ENCODE measurements at places on chromosomes 2 and 18.

DNA sequence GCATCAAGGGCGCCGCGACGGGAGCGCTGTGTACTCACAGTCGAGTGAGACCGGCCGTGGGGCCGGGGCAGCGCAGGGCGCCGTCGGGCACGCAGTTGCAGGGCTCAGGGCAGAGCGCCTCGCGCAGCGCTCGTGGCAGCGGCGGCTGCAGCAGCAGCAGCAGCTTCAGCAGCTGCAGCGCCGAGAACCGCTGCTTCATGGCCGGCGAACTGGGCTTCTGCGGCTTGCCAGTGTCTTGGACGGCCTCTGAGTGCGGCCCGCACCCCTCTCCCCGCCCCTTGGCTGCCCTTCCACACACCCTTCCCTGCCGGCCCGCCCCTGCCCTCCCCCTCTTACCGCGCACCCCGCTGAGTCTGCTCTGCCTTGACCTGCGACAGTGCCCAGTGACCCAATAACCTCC is at the start of gene LHCGR:
LHCGR (minus strand) TSS at position 252 of the 400 bp plus-strand sequence; CDS start at position 199, 53 bp downstream.
- DNase-seq: peak; percentile 6
- no peak within 1 kb of the TSS for H3K4me3 ChIP-seq
- H3K27me3 ChIP-seq: no peaks in the 10 kb centered on the region

DNA sequence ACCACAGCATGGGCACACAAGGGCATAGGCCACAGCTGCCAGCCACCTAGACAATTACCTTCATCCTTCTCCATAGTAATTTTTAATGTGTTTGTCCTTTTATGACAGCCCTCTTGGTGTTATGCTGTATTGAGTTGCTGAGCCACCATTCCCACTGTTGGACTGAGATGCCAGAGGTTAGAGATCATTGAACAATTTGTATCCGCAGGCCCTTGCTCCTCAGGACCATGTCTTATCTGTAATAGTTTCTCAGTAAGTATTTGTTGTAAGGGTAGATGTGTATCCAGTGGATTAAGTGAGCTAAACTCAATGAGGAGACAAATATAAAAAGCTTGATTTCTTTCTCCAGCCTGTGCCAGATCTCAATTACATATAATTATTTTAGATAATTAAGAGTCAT is 832.8 kb upstream of the ID2 start:
- no peak overlapping the region for H3K27ac ChIP-seq
- H3K4me3 ChIP-seq: no peak overlapping the region
- H3K4me1 ChIP-seq: peaks cover 8% of the 10 kb centered on the region
- H3K27me3 ChIP-seq: no peaks in the 10 kb centered on the region
- no peak for DNase-seq

DNA sequence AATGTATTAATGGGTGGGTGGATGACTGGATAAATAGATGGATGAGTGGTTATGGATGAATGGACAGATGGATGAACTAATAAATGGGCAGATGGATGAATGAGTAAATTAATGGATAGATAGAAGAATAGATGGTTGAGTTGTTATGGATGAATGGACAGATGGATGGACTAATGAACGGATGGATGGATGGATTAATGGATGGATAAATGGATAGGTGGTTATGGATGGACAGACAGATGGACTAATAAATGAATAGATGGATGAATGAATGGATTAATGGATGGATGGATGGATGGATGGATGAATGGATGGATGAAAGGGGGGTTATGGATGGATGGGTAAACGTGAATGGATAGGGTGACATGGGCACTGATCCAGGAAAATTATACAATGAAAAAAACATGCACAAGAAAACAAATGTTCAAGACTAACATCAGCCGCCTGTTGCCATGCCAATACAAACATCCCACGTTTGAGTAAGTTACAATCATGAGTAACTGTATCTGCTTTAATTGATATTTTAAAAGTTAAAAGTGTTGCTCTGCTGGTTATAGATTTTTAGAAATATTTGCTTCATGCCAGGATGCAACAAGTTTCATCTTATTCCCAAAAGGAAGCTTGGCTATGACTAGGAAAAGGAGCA is 20.8 kb downstream of the PXDN start:
- H3K27ac ChIP-seq: no peak overlapping the region
- DNase-seq: no peak

GRCh38 chr2:118880501-118880900 is 33.1 kb upstream of the EN1 start:
- H3K27me3 ChIP-seq: no peaks in the 10 kb centered on the region
- H3K4me3 ChIP-seq: no peak overlapping the region
- no peak overlapping the region for H3K27ac ChIP-seq
- DNase-seq: no peak

- DNase-seq: no peak
- H3K27me3 ChIP-seq: no peaks in the 10 kb centered on the region
- no peak overlapping the region for H3K4me3 ChIP-seq
- no peaks in the 10 kb centered on the region for H3K4me1 ChIP-seq
- H3K27ac ChIP-seq: no peak overlapping the region
- H3K36me3 ChIP-seq: peaks cover 2% of the 10 kb centered on the region
Observed at GRCh38 chr18:32310101-32310500, 120.3 kb downstream of the MEP1B start.

- peaks cover 78% of the 10 kb centered on the region for H3K4me1 ChIP-seq
- H3K27me3 ChIP-seq: no peaks in the 10 kb centered on the region
- no peaks in the 10 kb centered on the region for H3K36me3 ChIP-seq
- peak; percentile 52 for DNase-seq
- peak overlapping the region; percentile 29 for H3K27ac ChIP-seq
Observed at GRCh38 chr2:26710743-26711456, 18.4 kb downstream of the KCNK3 start.

DNA sequence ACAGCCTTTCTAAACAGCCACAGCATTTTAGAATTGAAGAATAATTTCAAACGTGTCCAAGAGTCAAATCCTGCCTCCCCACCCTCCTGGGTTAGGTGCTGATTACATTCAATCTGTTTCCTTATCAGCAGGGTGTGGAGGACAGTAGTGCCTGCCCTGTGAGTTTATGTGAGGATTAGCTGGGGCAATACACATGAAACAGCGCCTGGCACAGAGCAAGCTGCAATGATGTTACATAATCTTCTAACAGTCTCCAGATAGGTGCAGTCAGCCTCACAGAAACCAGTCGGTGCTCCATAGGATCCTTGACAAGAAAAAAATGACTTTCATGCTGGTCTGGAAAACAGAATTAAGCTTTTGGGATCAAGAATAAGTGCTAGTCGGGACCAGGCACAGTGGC is 91.7 kb upstream of the ITGA6 start:
- H3K27ac ChIP-seq: peak overlapping the region; percentile 70
- H3K36me3 ChIP-seq: no peaks in the 10 kb centered on the region
- DNase-seq: peak; percentile 25
- no peak overlapping the region for H3K4me3 ChIP-seq

- DNase-seq: no peak
- no peaks in the 10 kb centered on the region for H3K27me3 ChIP-seq
- no peaks in the 10 kb centered on the region for H3K36me3 ChIP-seq
- no peaks in the 10 kb centered on the region for H3K4me1 ChIP-seq
- H3K27ac ChIP-seq: no peak overlapping the region
- no peak overlapping the region for H3K4me3 ChIP-seq
Observed at GRCh38 chr2:100621371-100621951, 58.7 kb downstream of the PDCL3 start.

GRCh38 chr2:186605041-186605440 is 15.2 kb downstream of the ITGAV start:
- no peaks in the 10 kb centered on the region for H3K36me3 ChIP-seq
- peak overlapping the region; percentile 51 for H3K27ac ChIP-seq
- DNase-seq: no peak
- H3K4me1 ChIP-seq: peaks cover 44% of the 10 kb centered on the region
- H3K27me3 ChIP-seq: no peaks in the 10 kb centered on the region

- H3K4me1 ChIP-seq: peaks cover 20% of the 10 kb centered on the region
- DNase-seq: no peak
- no peaks in the 10 kb centered on the region for H3K36me3 ChIP-seq
- H3K27me3 ChIP-seq: no peaks in the 10 kb centered on the region
Observed at GRCh38 chr2:75545922-75546321, 14.8 kb downstream of the EVA1A start.

DNA sequence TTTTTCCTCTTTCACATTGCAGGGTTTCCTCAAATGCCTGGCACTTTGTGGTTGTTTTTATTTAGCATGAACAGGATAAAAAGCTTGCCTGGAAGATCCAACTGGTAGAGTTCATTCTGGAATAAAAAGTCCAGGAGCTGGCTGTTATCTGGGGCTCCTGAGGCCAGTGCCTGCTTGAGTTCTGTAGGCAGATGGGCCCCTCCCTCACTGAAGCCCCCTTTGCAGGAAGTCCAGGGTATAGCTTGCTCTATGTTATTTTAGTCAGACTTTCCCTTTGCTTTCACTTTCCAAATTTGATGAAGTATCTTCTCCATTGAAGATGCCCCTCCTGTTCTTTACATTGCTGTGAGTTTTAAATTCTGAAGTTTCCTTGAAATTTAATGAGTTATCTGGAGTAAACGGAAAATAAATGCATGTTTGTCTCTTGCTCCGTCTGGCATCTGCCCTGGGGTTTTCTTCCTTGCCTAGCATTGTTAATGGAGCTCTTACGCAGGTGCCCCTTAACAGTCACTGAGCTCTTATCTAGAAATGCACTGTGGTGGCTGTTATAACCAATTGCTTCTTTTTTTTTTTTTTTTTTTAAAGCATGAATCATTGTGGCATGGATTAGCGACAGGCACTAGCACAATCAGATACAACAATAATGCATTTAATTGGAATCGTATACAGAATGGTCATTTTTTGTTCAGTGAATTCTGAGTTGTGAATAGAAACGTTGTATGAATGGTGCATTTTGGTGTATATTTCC is 27.0 kb upstream of the LPIN1 start:
- H3K4me1 ChIP-seq: peaks cover 35% of the 10 kb centered on the region
- H3K36me3 ChIP-seq: no peaks in the 10 kb centered on the region
- H3K4me3 ChIP-seq: no peak overlapping the region
- no peaks in the 10 kb centered on the region for H3K27me3 ChIP-seq
